Dermis blood vessel endothelial cell (primary cell): ENCODE measurements at places on chromosomes 2 and 18. TPM values are rescaled to one million over a fixed set of nuclear protein-coding genes. Genes with fewer than 3 reads are reported as not detected.

SP140 gene
- 0.09 TPM in 1 of 2 replicates, not detected in the other for total RNA-seq

SMAD7 gene
- total RNA-seq = 6.2 and 9.0 TPM in 2 replicates

LDLRAD4 gene
- 15.9 and 20.1 TPM in 2 replicates for total RNA-seq

MPV17 gene
- 48.6 and 64.3 TPM in 2 replicates for total RNA-seq

RELCH gene
- total RNA-seq = 32.0 and 34.9 TPM in 2 replicates

DNA sequence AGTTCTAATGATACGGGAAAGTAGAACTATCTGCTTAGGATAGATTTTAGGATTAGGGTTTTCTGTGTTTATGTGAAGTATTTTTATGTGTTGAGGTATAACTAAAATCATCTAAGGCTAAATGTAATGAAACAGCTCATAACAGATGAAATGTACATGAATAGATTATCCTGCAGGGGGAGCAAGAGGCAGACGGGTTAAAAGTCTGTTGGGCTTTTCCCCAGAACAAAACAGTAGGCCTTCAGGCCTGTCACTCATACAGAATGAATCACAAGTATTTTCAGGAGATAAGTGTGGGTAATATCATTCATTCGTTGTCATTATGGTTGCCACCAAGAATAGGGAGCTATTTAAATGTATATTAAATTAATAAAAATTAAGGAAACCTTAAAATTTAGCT is 107.9 kb upstream of the IL1R2 start:
- peak; percentile 70 for DNase-seq

DNA sequence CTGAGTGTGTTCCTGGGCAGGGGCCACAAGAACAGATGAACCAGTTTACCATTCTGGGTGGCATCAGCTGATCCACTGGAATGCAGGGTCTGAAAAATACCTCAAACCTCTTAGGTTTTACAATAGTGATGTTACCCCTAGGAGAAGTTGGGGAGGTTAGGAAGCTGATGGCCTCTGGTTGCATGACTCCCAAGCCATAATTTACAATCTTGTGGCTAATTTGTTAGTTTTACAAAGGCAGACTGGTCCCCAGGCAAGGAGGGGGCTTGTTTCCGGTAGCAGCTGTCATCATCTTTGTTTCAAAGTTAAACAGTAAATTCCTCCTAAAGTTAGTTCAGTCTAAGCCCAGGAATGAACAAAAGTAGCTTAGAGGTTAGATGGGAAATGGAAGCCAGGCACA is 113.8 kb upstream of the SLC38A11 start:
- DNase-seq = no peak

DNA sequence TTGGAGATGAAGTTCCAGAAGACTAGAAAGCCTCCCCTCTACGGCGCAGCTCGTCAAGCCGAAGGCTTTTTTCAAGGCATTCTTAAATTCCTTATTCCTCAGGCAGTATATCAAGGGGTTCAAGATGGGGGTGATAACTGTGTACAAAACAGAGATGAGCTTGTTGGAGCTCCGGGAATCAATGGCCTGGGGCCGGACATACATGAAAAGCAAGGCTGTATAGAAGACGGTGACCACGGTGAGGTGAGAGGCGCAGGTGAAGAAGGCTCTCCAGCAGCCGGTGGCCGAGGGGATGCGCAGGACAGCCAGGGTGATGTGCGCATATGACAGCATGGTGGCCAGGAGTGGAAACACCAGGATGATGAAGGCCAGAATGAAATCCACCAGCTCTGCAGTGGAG is 8.2 kb downstream of the OR6B3 start:
- no peak for DNase-seq

DNA sequence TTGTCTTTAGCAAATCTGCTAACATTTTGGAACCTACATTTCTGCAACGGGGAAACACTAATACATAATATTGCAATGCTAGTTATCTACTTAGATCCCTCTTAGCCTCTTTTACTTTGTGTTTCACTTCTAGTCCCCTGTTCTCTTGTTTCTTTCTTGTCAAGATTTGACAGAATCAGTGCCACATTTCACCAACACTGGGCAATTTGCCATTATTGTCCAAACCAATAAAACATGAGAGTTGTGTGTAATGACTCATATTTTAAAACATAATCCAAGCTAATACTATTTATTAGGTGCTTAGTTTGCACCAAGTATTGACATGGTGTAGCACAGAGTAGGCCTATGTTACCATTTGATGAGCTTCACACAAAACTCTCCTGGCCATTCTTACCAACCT is 33.7 kb upstream of the ACVR1C start:
- DNase-seq = peak; percentile 34

GRCh38 chr18:42977982-42978637 is 137.4 kb downstream of the RIT2 start:
- DNase-seq = no peak

DNA sequence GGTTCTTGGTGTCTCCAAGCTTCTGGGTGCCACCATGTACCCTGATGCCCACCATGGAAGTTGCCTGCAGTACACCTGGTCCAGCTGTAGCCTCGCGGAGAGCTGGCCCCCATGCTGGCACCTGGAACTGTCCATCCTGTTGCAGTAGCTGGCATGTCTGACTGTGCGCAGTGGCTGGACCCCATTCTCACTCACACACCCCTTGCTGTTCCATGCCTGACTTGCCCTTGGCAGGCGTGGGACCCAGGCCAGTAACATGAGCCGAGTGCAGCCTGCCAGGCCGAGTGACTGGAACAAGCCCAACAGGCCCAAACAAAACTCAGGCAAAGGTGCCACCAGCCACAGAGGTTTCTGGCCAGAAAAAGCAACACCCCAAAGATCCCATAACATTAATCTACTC is 73.8 kb downstream of the NEURL3 start:
- DNase-seq = no peak

GRCh38 chr18:32255570-32255969 is 65.7 kb downstream of the MEP1B start:
- DNase-seq = no peak

DNA sequence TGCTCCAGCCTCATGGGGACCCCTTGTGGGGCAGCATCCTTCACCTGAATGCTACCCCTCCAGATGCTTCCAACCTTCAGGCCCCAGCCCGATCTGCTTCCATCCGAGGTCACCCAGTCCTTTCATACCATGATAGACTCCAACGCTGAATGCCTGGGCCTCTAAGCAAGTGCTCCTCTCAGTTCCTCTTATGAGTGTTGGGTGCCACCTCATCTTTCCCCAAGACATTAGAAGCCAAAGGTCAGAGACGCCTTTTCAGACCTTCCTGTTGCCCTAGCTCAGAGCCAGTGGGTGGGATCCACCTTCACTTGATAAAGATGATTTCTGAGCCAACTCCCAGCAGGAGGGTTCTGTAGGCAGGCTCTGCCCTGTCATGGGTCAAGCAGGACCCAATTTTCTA is 174.5 kb upstream of the MGAT5 start:
- no peak for DNase-seq

DNA sequence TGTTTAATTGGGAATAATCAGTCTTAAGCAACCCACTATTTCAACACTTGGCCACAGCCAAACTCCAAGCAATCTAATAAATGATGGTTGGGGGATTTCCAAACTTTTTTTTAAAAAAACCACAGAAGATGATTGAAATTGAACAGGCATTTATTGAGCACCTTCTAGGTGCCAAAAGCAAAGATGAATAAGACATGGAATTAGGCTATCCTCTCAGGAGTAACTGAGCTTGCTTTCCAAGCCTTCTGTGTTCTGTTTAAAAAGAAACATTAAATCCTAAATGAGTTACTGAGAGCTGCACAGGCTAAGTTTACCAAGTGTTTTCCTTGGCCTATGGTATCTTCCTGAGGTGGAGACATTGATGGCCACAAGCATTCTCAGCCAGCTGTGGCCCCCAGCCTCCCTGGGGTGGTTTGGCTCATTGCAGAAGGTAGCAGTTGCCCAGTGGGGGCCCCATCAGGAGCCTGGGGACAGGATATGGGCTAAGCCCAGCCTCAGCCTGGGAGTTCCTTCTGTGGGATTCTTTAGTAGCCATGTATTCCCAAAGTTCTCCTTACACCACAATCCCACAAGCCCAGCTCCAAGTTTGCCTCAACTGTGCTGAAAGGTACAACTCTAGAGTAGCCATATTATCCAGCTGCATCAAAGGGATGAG is 174.3 kb downstream of the C1D start:
- DNase-seq = no peak
